Activated CD4-positive, alpha-beta T cell treated with anti-CD3 and anti-CD28 coated beads, Interleukin-10, Interleukin-2, amounts not matched to agents 100 ng/mL and 50 ng/mL, durations not matched to agents 16 hours and 8 hours (primary cell): ENCODE measurements at places on chromosomes 3 and 15.

DNA sequence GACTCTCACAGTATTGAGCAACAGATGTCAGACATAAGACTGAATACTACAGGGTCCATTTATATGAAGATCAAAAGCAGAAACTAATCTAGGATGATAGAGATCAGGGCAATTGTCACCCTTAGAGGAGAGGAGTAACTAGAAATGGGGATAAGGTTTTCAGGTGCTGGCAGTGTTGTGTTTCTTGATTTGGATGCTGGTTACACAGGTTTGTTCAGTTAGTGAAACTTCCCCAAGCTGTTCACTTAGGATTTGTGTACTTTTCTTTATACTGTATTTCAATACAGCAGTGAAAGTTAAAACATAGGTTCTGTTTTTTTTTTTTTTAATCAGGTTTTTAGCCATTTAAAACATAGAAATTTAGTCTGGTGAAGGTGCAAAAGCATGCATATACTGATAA lies 39.1 kb upstream of the CMTM7 start:
- no peak for DNase-seq

GRCh38 chr3:114418724-114419543 lies 125.1 kb downstream of the TIGIT start:
- DNase-seq, result peak; percentile 77

DNA sequence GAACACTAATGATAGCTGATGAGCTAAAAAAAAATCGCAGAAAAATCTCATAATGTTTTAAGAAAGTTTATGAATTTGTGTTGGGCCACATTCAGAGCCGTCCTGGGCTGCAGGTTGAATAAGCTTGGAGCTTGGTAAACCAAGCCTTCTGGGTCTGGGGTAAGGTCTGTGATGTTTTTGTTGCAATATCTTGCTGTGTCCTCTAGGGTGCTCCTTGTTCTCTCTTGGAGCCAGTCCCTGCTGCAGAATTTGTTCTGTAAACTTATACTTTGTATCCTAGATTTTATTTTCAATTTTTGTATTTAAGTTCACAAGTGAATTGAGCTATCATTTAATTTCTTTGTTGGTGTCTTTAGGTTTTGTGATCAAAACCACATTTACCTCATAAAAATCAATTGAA lies 143.7 kb downstream of the NR1D2 start:
- DNase-seq, result peak; percentile 23

DNA sequence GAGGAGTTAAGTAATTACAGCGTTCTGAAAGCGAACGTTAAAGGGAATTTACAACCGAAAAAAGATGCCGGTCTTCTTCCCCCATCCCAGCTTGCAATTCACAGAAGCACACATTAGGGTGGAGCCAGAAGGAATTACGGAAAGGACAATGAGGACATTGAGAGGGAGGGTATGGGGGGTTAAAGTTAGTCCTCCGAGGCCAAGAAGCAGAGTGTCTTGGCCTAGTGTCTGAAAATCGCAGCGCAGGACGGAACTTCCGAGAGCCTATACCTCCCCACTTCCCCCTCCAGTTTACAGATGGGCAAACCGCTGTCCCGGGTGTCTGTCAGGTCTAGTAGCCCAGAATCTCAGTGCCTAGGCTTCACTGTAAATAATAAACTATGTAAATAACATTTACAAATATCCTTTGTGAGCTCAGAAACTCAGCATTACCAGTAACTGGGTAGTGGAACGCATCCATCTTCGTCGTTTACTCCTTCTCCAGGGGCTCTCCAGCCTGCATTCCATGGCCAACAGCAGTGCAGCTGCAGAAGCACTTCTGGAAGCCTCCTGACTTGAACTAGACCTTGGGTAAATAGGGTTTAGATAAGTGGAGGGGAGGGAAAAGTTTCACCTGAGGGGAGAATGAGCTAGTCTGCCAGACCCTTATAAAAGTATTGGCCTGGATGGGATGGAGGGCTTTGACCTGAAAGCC lies 922 bp downstream of the ADPRH start:
- DNase-seq, result peak; percentile 37

- no peak for DNase-seq
Observed at GRCh38 chr3:13593615-13594014, 44.7 kb downstream of the FBLN2 start.

GRCh38 chr3:192090586-192090985 lies 629.6 kb downstream of the PYDC2 start:
- no peak for DNase-seq

- DNase-seq, result peak; percentile 13
Observed at GRCh38 chr15:52291204-52291603, 4.4 kb downstream of the MYO5C start.

- DNase-seq, result peak; percentile 13
Observed at GRCh38 chr3:195208183-195208582, 62.8 kb downstream of the XXYLT1 start.

DNA sequence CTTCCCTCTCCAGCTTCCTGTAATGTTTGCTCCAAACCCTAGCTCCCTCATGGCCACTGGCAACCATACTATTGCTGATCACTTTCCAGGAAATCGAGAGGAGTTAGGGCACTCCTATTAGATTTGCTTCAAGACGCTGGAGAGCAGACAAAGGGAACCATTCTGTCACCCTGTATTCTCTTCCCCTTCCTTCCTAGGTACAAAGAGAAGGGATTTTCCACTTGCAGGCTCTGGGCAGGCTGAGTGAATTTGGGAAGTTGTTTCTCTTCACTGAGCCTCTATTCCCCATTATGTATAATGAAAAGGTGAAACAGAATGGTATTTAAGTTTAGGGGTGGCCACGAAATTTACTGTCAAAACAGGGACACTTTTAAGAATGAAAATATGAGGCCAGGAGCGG lies 99.4 kb upstream of the LPP start:
- DNase-seq, result no peak

- no peak for DNase-seq
Observed at GRCh38 chr3:128781164-128781563, 55.2 kb downstream of the RAB7A start.

DNA sequence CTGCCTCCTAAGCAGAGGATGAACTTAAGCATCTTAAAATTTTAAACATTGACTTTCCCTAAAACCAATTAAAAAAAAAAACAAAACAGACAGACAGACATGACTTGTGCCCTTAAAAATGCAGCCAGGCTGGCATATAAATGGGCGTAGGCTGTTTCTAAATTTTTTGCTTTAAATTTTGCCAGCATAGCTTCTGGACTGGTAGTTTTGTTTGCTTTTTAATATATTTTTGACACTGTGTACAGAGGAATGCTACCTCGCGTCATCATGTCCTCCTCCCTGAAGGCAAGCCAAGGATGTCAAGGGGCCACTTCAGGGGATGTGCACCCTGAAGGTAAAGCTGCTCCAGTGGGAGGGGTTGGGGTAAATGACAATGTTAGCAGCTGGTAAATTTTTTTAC lies 134.8 kb downstream of the PGPEP1L start:
- no peak for DNase-seq

DNA sequence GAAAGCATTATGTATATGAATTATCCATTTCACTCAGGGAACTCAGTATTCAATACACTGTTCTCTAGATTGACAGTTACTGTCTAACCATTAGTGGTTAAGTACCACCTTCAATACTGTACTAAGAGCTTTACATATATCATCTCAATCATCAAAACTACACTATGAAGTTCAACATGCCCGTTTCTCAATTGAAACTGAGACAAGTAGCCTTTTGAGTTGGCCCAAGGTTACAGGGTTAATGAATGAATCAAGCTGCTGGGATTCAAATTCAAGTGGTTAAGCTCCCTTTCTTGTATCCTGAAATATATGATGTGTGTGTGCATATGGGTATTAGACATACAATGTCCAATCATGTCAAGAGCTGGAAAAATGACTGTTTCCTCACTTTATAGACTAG lies 5.8 kb downstream of the TASOR start:
- peak; percentile 61 for DNase-seq

GRCh38 chr15:25859838-25860645 lies 3.1 kb downstream of the ATP10A start:
- peak; percentile 46 for DNase-seq

DNA sequence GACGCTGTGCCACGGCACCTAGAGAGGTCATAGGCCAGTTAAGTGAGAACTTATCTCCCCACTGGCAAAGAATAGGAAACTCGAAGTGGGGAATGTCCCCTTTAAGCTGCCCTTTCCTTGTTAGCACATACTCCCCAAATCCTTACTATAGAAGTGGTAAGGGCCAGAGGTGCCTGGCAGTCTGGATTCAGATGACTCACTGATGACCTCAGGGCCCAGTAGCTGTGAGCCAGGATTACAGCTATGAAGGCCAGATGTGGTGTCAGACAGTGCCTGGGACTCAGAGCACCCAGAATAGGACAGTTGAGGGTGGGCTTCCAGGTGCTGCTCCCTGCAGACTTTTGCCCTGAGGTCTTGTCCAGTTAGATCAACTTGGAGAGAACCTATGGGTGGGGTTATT lies 37.7 kb downstream of the PDIA5 start:
- DNase-seq, result no peak

DNA sequence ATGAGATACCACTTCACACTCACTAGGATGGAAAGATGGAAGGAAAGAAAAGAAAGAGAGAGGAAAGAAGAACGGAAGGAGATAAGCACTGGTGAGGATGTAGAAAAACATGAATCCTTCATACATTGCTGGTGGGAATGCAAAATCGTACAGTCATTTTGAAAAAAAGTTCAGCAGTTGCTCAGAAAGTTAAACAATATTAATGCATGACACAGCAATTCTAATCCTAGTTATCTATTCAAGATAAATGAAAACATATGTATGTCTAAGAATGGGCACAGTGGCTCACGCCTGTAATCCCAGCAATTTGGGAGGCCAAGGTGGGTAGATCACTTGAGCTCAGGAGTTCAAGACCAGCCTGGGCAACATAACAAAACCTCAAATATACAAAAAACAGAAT lies 59.1 kb downstream of the SENP7 start:
- no peak for DNase-seq

- DNase-seq, result no peak
Observed at GRCh38 chr15:90207252-90207651, 6.1 kb downstream of the SEMA4B start.

GRCh38 chr3:38616111-38616510 lies 33.4 kb downstream of the SCN5A start:
- DNase-seq, result no peak

GRCh38 chr3:167203062-167203461 lies 177.0 kb downstream of the ZBBX start:
- DNase-seq, result no peak

DNA sequence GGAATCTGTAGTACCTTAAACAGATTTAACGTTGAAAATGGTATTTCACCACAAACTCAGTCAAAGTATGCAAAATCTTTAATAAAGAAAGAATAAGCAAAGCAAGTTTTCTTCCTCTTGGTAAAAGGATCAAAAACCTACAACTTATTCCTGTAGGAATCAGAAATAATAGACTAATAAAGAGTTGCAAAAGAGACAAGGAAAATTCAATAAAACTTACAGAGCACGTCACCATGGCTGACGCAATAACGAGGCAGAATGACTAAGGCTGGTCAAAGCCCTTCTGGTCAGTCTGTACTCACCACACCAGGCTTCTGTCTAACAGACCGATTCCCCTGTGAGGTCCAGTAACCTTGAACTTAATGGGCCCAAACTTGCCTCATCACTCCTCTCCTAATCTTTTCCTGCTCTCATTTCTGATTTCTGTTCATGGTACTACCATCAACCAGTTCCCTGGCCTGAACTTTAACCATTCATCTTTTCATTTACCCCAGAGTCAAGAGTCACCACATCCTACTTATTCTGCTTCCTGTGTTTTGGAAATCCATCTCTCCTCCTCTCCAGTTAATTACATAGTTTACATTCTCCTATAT lies 5.0 kb downstream of the MASP1 start:
- no peak for DNase-seq

- DNase-seq, result no peak
Observed at GRCh38 chr3:106251160-106251892, 382.5 kb upstream of the CBLB start.

- DNase-seq, result peak; percentile 11
Observed at GRCh38 chr3:13045904-13046568, 27.2 kb downstream of the IQSEC1 start.
